ENCODE measurements at places on chromosomes 13 and 19.

DNA sequence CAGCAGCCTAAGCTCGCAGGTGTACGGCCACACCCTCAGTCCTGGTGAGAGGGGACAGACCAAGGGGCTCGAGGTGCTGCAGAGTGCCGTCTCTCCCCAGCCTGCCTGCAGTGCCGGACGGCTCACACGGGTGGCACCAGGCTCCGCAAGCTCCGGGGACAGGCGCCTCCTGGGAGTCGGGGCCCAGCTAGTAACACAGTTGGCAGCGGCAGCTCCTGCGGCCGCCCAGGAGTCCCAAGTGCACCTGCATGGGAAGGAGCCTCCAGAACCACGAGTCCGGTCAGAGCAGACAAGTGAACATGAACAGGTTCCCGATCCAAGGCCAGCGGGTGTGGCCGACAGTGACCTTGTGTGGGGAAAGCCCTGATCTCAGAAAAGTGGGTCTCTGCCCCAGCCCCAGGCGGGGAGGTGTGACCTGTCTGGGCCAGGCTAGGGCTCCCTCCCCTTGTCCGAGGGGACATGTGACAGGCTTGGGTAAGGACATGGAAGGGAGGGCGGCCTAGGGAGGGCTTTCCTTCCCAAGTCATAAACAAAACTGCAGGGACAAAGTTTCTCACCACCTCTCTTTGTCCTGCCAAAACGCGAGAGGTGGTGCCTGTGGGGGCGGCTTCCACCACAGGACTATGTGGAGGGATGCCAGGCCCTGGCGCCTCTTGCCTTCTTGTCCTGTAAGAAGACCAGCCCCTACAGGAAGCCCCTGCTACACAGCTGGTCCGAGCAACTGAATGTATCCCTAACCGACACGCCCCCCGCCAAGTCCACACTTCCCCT, 46.5 kb downstream of the MLLT1 start:
- no peak for DNase-seq

DNA sequence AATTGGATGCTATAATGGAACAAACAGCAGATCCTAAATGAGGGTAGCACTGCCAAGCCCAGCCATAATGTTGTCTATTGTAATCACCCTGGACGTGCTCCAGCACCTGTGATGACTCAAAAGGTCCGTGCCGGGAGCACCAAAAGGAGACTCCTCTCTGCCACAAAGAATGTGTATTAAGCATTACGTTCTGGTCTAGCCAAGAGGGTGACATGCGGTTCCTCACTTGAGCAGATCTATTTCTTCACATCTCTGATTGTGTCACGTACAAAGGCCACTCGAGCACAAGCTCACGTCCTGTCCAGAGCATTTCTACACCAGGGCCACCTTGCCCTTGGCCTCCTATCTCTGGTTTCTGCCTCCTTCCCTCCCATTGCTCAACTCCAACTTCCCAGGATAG, 219.9 kb upstream of the IRS2 start:
- no peak for DNase-seq

- no peak for DNase-seq
Observed at GRCh38 chr13:23739596-23739995, 149.6 kb downstream of the MIPEP start.

DNA sequence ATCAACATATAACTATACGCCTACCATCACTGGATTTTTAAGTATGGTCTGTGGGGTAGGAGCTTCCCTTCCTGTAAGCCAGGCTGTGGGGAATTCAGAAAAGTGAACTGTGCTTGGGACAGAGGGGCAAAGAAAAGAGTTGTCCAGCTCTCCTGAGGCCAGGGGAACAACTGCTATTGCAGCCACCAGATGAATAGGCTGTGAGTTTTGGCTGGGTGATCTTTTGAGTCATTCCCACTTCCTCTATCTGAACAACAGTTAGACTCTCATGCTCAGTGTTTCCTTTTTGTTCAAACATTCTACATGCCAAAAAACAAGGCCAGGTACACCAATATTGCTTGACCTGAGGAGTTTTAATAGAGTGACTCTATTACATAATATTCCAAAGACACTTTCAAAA, 426.2 kb upstream of the DACH1 start:
- no peak for DNase-seq

DNA sequence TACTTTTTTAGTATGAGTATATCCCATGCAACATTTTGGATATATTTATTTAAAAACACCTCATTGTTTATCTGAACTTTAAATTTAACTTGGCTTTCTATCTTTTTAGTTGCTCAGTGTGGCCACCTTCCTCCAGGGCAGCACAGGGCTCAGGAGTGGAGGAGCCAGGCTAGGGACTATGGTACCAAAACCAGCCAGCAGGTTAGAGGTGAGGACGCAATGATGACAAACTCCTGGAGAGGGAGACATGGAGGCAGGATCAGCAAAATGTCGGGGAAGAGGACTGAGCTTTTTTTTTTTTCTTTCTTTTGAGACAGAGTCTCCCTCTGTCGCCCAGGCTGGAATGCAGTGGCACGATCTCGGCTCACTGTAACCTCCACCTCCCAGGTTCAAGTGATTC, 29.6 kb upstream of the CALM3 start:
- DNase-seq: no peak

GRCh38 chr19:54160854-54161253, 1.3 kb upstream of the LENG1 start:
- no peak for DNase-seq

GRCh38 chr13:44374348-44374712, 706 bp downstream of the SERP2 start:
- no peak for DNase-seq

GRCh38 chr13:28423010-28423409, 71.9 kb downstream of the FLT1 start:
- DNase-seq: peak; percentile 11

- no peak for DNase-seq
Observed at GRCh38 chr19:8355631-8356402, 8.1 kb upstream of the ANGPTL4 start.

GRCh38 chr19:49746206-49746958, 16.7 kb downstream of the TSKS start:
- DNase-seq: peak; percentile 35

DNA sequence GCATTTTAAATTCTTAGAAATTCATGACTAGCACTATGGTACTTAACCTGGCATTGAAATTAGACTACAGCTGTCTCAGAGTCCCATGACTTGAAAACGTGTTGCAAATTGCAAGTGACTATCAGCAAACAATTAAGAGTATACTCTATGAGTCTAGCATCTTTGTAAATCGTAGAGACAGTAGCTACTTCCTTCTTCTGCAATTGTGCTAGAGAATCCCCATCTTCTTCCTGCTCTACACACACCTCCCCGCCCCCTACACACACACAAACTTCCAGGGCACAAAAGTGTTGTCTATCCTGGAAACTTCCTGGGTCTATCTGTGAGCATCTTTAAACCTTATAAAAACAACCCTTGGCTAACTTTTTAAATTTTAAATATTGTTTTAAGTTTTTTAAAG, 35.2 kb upstream of the MIR17HG start:
- no peak for DNase-seq

GRCh38 chr19:5680084-5680436, 256 bp downstream of the MICOS13 start:
- no peak for DNase-seq

DNA sequence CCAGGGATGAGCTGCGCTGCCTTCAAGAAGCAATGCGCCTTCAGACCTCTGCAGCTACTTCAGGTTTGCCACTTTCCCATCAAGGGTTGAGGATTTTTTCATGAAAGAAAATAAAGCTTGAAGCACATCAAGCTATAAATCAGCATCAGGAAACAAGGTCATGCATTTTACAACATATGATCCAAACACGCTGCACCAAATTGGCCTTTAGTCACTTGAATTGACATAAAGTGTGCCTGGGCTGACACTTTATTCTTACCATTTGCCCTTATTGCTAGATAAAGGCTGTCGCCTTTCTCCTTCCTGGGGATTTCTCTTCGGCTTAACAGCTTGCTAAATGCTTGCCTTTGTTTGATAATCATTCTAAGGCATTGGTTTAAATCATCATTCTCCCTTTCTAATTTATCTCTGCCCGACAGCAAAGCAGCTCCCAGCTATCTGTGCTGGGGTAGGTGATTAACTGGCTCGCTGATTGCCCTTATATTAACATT, 87.7 kb downstream of the LHFPL6 start:
- DNase-seq: no peak

GRCh38 chr19:5864013-5864720, 6.2 kb downstream of the FUT5 start:
- no peak for DNase-seq

- no peak for DNase-seq
Observed at GRCh38 chr19:42281827-42282762, 13.0 kb downstream of the CIC start.

GRCh38 chr13:97743938-97744337, 209.5 kb upstream of the IPO5 start:
- DNase-seq: no peak

- no peak for DNase-seq
Observed at GRCh38 chr13:32107474-32107873, 75.9 kb downstream of the FRY start.

DNA sequence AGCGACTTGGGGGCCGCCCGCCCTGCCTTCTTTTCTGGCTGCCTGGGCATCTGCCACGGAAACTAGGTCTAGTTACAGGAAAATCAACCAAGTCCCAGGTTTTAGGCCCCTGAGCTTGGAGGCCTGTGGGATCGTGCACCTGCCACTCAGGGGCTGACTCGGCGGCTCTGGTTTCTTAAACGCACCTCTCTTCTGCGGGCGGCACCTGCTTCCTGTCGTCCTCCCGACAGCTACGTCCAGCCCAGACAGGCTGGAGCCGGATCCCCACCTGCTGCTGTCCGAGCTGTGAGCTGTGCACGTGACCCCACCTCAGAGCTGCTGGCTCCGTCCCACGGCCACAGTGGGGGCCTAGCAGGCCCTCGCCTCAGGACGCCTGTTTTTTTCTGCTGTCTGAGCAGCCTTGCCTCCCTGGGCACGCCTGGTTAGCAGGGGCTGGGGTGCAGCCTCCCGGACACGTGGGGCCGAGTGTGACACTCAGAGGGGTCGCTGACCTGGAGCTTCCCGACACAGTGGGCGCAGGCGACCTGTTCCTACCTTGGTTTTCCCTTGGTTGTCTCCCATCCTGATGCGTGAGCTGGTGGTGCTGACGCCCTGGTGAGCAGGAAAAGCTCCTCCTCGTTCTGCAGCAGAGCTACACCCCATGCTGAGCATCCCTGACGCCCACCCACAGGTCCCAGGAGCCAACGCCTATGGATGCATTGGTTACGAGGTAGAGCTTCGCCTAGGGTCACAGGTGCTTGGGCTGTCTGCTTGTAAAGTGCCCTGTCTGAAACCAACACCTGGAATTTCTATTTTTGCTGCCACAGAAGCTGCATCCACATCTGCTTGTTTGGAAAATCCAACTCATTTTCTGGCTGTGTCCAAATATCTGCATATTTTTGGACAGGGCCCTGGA, 17.5 kb downstream of the TMEM255B start:
- DNase-seq: no peak

- no peak for DNase-seq
Observed at GRCh38 chr13:73955977-73956500, 178.2 kb downstream of the KLF12 start.

DNA sequence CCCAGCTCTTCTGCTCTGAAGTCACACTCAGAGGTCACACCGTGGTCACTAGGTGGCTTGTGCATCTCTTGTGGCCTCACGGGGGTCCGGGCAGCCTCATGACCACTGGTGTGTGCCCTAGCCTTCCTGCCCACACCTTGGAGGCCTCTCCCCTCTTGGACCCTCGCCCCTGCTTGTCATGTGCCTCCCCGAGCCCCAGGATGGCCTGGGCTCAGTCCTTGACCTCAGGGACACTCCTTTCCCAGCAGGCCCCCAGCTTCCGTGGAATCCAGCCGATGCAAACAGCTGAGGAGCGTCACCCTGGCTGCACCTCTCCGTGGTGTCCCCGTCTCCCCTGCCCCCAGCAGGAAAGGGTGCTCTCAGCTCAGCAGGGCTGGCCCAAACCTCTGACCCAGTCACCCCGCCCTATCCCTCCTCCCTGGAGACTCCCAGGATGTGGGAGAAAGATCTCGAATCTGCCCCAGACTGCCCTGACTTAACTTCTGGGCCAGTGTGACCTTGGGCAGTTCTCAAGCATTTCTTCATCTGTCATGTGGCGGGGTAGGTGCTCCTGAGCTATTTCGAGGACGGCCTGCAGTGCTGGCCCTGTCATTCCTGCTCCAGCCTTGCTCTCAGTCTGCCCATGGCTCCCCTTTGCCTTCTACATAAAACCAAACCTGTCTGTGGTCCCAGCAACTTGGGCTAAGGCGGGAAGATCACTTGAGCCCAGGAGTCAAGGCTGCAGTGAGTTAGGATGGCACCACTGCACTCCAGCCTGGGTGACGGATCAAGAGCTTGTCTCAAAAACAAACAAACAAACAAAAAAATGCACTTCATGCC, 4.6 kb upstream of the SLC25A42 start:
- no peak for DNase-seq

DNA sequence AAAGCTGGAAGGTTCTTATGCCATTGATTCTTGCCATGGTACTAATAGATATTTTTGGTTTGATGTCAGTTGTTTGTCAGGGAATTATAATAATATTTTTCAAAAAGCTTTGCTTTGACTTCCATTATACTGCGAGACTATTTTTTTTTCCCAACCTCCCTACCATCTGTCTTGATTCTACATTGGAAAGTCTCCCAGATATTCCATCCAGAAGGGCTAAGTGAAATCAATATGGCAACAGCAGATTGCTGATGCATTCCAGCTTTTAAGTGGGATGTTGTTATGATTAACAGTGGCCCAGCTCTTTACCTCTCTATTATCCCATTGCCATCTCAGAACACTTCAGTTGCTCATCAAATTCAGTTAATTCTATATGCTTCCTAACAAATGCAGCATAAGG, 247.4 kb downstream of the OXGR1 start:
- DNase-seq: no peak

DNA sequence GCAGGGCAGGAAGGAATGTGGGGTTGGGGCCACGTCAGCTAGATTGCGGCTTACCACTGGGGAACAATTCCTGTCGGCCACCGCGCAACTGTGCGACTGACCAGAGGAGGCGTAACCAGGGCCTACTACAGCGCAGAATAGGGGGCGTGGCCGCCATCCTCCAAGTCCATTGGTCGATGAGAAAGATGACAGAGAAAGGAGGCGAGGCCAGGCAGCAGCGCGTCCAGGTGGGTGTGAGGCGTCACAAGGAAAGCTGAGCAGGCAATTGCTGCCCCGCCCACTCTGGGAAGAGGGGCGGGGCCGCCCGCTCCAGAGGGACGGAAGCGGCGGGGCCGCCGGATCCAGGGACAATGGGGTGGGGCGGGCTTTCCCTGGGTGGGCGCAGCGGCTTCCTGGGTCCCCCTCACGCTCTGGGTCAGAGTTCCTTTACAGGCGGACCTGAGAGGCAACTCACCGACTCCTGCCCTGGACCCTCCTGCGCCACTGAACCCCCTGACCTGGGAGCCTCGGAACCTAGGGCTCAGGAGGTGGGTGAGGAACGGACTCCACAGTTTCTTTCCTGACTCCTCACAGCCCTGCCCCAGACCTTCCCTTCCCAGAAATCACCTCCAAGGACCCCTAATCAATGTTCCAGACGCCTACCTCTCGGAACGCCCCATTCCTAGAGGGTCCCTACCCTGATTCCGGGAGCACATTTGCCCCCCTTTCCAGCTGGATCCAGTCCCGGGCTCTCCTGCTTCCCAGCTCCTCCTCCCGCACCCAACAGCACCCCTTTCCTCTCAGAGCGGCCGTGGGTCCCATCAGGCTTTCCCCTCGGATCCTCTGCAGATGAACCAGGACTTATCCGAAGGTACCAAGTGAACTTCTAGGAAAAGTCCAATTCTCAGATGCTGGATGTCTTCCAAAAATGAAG, 101.5 kb upstream of the ZNF492 start:
- no peak for DNase-seq

- DNase-seq: no peak
Observed at GRCh38 chr19:47330466-47330869, 1.5 kb upstream of the C5AR2 start.

GRCh38 chr19:29952177-29952576, 10.1 kb downstream of the URI1 start:
- DNase-seq: no peak
